ENCODE measurements at places on chromosomes 2 and 18.

DNA sequence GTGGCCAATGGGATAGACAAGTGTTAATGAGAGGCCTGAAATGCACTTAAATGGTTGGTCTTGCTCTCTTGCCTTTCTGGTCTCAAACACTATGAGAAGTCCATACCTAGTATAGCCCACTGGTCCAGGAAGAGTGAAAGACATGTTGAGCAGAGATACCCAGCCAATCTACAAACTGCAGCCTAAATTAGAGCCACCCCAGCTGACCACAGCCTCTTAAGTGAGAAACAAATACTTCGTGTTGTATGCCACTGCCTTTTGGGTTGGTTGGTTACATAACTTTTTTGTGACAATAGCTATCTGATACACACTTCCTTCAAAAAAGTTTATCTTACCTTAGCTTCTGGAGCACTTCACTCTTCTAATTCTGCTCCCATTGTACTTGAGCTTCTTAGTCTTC lies 8.8 kb upstream of the EXOC6B start:
- H3K36me3 ChIP-seq = no peaks in the 10 kb centered on the region
- H3K27me3 ChIP-seq = no peaks in the 10 kb centered on the region
- no peak overlapping the region for H3K27ac ChIP-seq
- H3K4me3 ChIP-seq = no peak overlapping the region
- no peaks in the 10 kb centered on the region for H3K4me1 ChIP-seq

DNA sequence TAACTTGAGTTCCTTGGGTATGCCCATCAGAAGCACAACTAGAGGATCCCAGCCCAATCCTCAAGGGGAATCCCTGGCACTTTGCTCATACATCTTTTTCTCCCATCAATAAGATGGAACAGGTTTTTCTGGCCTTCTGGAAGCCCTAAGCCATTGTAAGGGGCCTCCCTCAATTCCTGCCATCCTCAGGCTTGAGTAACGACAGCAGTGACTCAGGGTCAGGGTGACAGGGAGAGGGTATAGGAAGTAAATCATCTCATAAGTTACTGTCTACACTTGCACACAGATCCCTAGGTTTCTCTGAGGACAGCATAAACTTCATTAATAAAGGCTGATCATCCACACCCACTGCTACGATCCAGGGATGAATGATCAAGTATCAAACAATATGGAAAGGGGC lies 35.0 kb downstream of the AMER3 start:
- no peaks in the 10 kb centered on the region for H3K4me1 ChIP-seq
- H3K36me3 ChIP-seq = no peaks in the 10 kb centered on the region
- H3K27ac ChIP-seq = no peak overlapping the region
- DNase-seq = no peak
- H3K4me3 ChIP-seq = no peak overlapping the region
- H3K27me3 ChIP-seq = peaks cover 2% of the 10 kb centered on the region

DNA sequence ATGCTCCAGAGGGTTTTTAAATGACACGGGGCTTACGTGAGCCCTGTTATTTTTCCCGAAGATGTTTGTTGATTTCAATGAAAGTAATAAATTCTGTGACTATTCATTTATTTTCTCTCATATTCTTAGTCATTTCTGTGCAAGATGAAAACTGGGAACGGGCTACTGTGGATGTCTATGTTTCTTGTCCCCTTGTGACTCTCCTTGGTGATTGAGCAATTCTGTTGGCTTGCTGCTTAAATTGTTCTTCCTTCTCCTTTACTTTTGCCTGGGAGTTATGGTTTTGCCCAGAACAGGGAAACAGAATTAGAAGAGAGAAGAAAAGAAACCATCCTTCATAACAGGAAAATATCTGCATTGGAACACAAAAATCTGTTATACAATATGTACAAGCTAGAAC lies 508.2 kb upstream of the DSEL start:
- H3K4me1 ChIP-seq = no peaks in the 10 kb centered on the region
- no peak for DNase-seq
- H3K4me3 ChIP-seq = no peak overlapping the region

DNA sequence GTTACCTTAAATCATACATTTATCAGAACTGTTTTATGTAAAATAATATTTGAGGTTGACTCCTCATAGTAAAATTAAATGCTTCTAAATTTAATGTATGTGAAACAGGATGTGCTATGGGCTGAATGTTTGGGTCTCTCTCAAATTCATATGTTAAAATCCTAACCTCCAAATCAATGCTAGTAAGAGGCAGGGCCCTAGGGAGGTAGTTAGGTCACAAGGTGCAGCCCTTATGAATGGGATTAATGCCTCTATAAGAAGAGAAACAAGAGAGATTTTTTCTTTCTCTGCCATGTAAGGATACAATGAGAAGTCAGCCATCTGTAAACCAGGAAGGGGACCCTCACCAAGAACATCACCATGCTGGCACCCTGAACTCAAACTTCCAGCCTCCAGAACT lies 67.2 kb upstream of the ETAA1 start:
- H3K27ac ChIP-seq = no peak overlapping the region
- no peak overlapping the region for H3K4me3 ChIP-seq
- no peaks in the 10 kb centered on the region for H3K36me3 ChIP-seq
- H3K4me1 ChIP-seq = no peaks in the 10 kb centered on the region
- no peak for DNase-seq

- no peak for DNase-seq
- H3K4me1 ChIP-seq = no peaks in the 10 kb centered on the region
- no peak overlapping the region for H3K4me3 ChIP-seq
- H3K27ac ChIP-seq = no peak overlapping the region
- no peaks in the 10 kb centered on the region for H3K36me3 ChIP-seq
- no peaks in the 10 kb centered on the region for H3K27me3 ChIP-seq
These were observed 7.8 kb downstream of the CRACDL start for GRCh38 chr2:98928242-98928641.

- H3K4me1 ChIP-seq = no peaks in the 10 kb centered on the region
- H3K27me3 ChIP-seq = no peaks in the 10 kb centered on the region
- no peak overlapping the region for H3K4me3 ChIP-seq
- no peak overlapping the region for H3K27ac ChIP-seq
These were observed 396.3 kb upstream of the CHST9 start for GRCh38 chr18:27581296-27581904.

DNA sequence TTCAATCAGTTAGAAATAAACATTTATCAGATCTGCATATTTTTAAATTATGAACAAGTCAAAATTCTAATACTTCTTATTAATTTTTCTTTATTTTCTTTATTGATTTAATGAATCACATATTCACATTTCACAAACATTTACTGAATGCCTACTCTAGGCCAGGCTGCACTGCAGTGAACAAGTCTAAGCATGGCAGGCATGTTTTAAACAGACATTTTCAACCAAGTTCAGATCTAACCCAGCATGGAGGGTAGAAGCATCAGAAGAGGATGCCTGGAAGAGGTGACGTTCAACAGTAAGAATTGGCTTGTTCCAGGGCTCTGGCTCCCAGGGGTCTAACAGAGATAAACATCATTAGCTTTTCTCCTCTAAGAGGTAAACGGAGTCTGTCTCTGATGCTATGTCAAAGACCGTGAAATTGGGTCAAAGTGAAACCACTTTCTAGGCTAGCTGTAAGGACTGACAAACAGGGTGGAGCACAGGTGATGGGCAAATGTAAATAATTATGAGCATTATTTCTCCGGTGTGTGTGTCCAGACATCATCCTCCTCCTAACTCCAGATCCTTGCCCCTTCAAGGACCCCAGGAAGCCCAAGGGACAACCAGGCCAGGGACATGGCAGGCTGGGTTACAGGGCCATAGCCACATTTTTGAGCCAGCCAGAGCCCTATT lies 50.6 kb downstream of the UNC50 start:
- no peak overlapping the region for H3K27ac ChIP-seq
- no peaks in the 10 kb centered on the region for H3K27me3 ChIP-seq
- no peak overlapping the region for H3K4me3 ChIP-seq
- DNase-seq = no peak

DNA sequence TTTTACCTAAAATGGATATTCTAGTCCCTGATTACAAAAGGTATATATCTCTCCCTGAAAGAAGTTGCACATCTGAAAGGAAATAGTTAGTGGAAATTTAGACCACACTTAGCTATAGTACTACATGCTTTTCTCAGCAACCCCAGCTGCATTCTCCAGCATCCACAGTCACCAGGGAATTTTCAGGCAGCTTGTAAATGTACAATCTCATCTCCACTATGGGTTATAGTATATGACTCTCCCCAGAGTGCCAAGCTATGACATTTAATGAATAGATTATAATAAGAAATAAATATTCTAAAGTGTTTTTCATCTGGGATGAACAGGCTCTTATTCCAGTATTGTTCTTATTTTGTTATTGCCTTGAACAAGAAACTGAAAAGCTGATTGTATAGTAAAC lies 197.6 kb upstream of the HNRNPA3 start:
- no peak overlapping the region for H3K27ac ChIP-seq
- H3K4me1 ChIP-seq = no peaks in the 10 kb centered on the region
- no peak for DNase-seq
- H3K36me3 ChIP-seq = no peaks in the 10 kb centered on the region
- H3K4me3 ChIP-seq = no peak overlapping the region

GRCh38 chr18:28134774-28135173 lies 42.2 kb downstream of the CDH2 start:
- DNase-seq = no peak
- no peaks in the 10 kb centered on the region for H3K4me1 ChIP-seq
- H3K27me3 ChIP-seq = no peaks in the 10 kb centered on the region
- H3K27ac ChIP-seq = no peak overlapping the region

DNA sequence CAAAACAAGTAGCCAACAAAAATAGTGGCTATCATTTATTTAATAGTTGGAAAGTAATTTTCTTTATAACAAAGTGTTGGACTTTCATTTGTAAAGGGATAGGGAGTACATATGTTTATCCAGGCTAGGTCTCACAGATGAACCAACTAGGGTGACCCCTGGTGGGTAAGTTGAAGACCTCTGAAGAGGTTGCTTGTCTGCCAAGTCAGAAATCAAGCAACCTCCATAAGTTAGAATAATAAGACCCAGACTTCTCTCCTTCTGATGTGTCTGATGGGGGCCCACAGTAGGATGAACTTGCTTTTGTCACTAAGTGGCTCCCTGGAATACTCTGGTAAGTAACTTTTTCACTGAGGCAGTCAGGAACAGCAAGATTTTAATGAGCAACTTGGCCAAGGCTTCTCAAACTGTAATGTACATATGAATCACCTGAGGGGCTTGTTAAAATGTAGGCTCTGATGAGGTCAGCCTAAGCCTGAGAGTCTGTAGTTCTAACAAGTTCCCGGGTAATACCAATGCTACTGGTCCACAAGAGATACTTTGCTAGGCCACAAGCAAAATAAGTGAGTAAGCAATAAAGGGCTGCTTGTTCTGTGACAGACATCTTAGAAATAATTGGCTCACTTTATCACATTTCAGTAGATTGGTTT lies 319.6 kb downstream of the PIK3C3 start:
- no peaks in the 10 kb centered on the region for H3K4me1 ChIP-seq
- H3K4me3 ChIP-seq = no peak overlapping the region
- H3K36me3 ChIP-seq = no peaks in the 10 kb centered on the region
- no peak for DNase-seq
- no peaks in the 10 kb centered on the region for H3K27me3 ChIP-seq

DNA sequence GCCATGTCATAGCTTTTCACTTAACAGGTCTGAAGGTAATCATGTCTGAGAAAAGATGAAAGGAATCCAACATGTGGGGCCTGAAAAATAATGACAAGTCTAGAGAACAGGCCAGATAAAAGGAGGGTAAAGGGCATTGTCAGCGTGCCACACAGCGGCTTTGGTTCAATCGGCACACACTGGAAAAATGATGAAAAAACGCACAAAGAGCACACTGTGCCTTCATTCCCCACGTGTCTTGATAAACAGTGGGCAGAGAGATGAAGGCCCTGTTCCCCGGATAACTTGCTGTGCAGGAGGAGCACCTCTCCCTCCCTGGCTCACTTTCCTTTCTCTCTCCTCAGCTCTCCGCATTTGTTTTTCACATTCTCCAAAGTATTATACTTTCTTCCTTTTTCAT lies 766.3 kb downstream of the TDRD15 start:
- H3K27me3 ChIP-seq = no peaks in the 10 kb centered on the region
- no peak overlapping the region for H3K27ac ChIP-seq
- DNase-seq = no peak
- H3K4me1 ChIP-seq = no peaks in the 10 kb centered on the region
- H3K36me3 ChIP-seq = no peaks in the 10 kb centered on the region

DNA sequence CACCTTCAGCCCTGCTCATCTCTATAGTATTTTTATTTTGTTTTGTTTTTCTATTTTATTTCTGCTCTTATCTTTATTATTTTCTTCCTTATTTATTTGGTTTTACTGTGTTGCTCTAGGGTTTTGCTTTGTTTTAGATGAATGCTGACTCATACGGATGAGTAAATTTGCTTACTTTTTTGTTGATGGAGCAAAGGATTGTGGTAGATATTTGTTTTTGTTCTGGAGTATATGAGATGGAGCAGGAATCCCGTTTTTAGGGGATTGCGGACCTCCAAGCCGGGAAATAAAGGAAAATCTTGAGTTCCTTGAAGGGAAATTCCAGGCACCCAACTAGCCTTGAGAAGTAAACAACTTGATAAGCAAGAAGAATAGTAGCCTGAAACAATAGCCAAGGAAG lies 15.3 kb upstream of the COLEC12 start:
- H3K27me3 ChIP-seq = no peaks in the 10 kb centered on the region
- no peak overlapping the region for H3K4me3 ChIP-seq
- DNase-seq = no peak
- no peak overlapping the region for H3K27ac ChIP-seq
- no peaks in the 10 kb centered on the region for H3K4me1 ChIP-seq

- no peaks in the 10 kb centered on the region for H3K36me3 ChIP-seq
- H3K4me3 ChIP-seq = no peak overlapping the region
These were observed 55.8 kb downstream of the ICA1L start for GRCh38 chr2:202815548-202816360.

GRCh38 chr2:237592425-237592980 lies 2.0 kb upstream of the RAB17 start:
- peaks cover 17% of the 10 kb centered on the region for H3K4me1 ChIP-seq
- no peaks in the 10 kb centered on the region for H3K27me3 ChIP-seq
- no peak overlapping the region for H3K27ac ChIP-seq
- DNase-seq = no peak
- no peak overlapping the region for H3K4me3 ChIP-seq

DNA sequence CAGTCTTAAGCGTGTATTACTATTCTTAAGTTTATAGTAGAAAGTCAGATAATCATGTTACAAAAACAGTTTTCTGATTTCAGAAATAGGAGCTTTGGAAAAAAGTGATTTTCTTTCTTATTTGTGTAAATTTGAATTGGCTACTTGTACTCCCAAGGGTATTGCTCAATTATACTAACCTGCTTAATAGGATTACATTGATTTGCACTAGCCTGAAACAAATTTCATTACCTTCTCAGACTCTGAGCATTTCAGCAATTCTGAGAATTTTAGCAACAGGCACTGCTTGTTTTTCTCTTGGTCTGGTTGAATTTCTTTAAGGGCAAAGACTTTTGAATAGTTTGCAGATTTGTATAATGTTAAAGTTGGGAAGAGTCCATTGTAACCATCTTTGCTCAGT lies 87.2 kb upstream of the NXPH2 start:
- no peaks in the 10 kb centered on the region for H3K36me3 ChIP-seq
- no peak overlapping the region for H3K4me3 ChIP-seq
- H3K27ac ChIP-seq = no peak overlapping the region
- no peaks in the 10 kb centered on the region for H3K27me3 ChIP-seq

GRCh38 chr2:27428978-27429541 lies 629 bp downstream of the NRBP1 start:
- no peaks in the 10 kb centered on the region for H3K36me3 ChIP-seq
- H3K27me3 ChIP-seq = no peaks in the 10 kb centered on the region
- H3K27ac ChIP-seq = peak overlapping the region; percentile 97
- H3K4me3 ChIP-seq = peak overlapping the region; percentile 90
- no peaks in the 10 kb centered on the region for H3K4me1 ChIP-seq

- H3K27ac ChIP-seq = no peak within 1 kb of the TSS
- H3K27me3 ChIP-seq = no peaks in the 10 kb centered on the region
- no peaks in the 10 kb centered on the region for H3K4me1 ChIP-seq
- no peaks in the 10 kb centered on the region for H3K36me3 ChIP-seq
- peak within 1 kb of the TSS; percentile 38 for H3K4me3 ChIP-seq
These were observed at the start of gene CFAP65 for GRCh38 chr2:219041252-219041651. Gene CFAP65, minus strand, starts transcription at chr2:219041516. Its CDS starts 2,468 bp downstream, at chr2:219039048.

All from breast epithelium (tissue), 4 donors.